Left lobe of liver (tissue), 2 donors: ENCODE measurements at places on chromosomes 4 and X. TPM values are rescaled to one million over a fixed set of nuclear protein-coding genes. Genes with fewer than 3 reads are reported as not detected.

- no peak for DNase-seq
Observed at GRCh38 chr4:178148106-178148505, 705.9 kb upstream of the AGA start.

The TCEAL5 gene
- not detected for total RNA-seq

The F8A2 gene
- 7.7 TPM for total RNA-seq

The TSC22D3 gene
- total RNA-seq, result 139 TPM
